ENCODE measurements at places on chromosomes 1 and 21.

GRCh38 chr1:236602171-236602570 lies 2.1 kb downstream of the HEATR1 start:
- no peak for DNase-seq

DNA sequence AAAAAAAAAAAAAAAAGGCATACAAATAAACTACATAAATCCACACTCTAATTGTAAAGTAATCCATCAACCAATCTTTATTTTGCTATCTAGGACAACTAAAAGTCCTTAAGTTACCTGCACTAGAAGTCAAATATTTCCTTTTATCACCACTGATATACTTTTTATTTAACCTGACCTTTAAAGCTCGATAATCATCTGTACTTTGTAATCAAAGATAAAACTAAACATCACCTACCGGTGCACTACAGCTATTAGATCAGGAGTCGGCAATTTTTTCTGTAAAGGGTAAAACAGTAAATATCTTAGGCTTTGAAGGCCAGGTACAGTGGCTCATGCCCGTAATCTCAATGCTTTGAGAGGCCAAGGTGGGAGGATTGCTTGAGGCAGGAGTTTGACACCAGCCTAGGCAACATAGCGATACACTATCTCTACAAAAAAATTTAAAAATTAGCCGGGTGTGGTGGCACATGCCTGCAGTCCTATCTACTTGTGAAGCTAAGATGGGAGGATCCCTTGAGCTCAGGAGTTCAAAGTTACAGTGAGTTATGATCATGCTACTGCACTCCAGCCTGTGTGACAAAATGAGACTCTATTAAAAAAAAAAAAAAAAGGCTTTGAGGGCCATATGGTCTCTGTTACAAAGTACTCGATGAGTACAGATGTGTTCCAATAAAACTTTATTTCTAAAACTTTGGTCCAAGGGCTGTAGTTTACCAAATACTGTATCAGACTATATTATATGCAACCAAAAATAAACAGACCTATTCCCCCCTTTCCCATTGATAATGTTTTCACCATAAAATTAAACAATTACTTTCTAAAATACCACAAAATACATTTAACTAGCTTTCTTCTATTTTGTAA lies 47.1 kb downstream of the TESK2 start:
- DNase-seq = no peak

DNA sequence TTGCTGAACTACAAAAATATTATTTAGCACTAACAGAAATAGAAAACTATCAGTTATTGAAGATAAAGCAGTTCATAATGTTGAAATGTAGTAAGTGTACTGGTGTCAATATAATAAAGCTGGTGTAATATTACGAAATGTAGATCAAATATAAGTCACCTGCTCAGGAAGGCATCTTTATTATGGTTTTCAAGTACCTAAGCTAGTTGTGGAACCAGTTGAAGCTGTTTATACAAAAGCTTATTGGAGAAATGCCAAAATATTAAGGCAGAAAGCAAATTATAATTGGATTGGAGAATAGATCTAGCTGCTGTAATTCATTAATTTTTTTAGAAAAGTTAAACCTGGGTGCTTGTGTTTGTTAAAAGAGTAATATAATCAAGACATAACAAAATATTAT lies 6.2 kb upstream of the MARK1 start:
- DNase-seq = no peak

DNA sequence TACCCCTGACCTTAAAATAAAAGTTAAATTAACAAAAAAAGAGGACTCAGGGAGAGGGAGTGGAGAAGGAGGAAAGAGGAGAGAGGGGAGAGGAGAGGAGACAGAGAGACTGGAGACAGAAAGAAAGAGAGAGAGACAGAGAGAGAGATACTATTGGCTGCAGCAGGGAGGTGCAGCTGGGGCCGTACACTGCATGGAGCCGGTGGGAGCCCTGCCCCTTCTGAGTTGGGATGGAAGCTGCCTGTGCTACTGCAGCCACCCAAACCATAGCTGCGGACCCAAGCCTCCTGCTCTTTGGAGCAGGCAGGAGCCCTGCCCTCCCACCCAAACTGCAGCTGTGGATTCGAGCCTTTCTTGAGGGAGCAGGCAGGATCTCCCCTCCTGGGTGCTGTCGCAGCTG lies 32.7 kb upstream of the HP1BP3 start:
- no peak for DNase-seq

- no peak for DNase-seq
Observed at GRCh38 chr1:150909585-150910180, 16.5 kb upstream of the SETDB1 start.

Measured in putamen (tissue), 1 donor.